ENCODE measurements at places on chromosomes 2 and 18.

DNA sequence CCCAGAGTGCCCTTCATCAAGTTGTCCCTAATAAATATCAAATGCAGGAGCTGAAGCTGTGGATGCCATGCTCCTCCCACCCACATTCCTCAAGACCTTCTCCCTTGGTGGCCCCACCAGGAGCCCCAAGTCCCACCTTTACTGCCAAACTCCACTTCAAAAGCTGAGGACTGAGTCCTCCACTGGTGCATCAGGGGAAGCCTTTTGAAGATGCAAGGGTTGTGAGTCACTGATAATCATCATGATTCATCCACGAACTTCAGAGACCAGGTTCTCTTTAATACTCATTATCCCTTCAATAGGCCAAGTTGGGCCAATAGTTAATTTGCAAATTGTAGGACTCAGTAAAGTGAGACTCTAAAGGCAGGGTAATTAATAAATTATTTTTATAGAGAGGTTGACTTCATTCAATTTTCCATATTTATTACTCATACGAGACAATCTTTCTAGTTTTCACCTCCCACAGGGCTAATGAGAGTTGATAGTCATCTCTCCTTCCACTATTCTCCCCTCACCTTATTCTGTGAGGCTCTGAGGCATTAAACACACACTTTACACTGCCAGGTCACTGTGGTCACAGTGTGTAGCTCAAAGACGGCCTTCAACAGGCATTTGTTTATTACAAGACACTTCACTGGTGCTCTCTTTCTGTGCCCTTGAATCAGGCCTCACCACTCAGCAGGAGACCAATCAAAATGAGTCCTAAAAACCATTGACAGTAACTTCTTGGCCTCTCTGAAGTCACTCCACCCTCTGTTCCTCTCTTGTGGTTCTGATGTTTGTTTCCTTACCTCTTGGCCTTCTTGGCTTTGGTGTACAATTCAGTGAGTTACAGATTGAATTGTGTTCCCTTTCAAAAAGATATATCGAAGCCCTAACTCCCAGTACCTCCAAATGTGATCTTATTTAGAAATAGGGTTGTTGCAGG, 99.9 kb downstream of the TRIB2 start:
- DNase-seq, result no peak

GRCh38 chr2:100739735-100740432, 80.1 kb upstream of the NPAS2 start:
- no peak for DNase-seq

- DNase-seq, result no peak
Observed at GRCh38 chr2:62525549-62526269, 19.7 kb upstream of the TMEM17 start.

DNA sequence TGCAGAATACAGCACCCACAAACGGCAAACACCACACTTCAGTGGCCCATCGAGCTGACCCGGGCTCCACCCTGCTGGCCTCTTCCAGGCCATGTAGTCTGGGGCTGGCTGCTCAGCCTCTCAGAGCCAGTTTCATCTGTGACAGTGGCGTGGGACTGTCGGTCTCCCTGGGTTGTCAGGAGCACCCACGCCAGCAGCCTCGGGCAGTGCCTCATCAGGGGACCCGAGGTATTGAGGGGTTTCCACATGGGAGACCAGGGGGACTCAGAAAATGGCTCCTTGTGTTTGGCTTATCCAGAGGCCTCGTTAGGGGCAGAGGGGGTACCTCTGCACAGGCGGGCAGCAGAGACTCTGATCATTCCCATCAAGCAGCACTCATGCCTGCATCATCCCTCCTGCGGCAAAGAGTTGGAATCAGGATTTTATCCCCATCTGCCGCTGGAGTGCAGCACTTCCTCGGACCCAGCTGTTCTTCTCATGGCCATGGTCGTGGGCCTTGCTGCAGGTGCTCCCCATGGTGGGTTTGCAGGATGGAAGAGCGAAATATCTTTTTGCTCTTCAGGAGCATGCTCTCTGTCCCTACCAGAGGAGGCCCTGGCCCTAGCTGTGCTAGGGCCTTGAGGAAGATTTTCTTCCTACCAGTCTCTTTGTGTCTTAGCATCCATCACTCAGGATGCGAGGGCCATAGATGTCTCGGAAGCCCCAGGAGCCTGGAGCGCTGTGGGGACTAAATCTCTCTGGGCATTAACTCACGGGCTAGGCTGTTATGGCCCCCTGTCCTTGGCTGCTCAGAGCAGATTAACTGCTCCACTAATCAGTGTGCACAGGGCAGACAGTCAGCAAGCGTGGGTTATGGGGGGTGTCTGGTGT, 100.8 kb downstream of the CLIP4 start:
- no peak for DNase-seq

DNA sequence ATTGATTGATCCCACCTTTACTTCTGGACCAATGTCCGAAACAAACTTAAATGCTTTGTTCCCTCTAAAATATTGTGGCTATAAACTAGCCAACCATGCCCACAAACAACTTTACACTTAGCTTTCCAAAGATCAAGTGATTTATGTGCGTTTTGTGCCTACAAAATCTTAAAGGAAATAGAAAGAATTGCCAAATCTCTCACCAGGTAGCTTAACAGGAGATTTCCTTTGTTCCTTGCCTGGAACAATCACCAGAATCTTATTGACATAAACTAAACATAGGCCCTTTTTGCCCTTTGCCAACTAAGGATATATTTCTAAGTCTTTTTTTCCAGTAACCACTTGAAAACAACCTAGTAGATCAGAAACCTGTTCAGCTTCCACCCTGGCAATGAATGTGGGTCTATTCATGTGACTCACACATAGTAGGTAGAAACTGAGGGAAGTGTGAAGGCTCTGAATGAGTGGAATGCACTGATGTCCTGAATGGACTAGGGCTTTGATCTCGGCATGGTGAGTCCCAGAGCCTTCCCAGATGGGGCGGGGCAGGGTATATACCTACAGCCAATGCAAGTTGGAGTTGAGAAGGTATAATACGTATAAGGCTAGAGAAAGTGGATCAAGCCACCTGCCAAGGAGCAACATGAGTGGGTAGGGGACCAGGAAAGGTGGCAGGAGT, 94.6 kb upstream of the PPP1CB start:
- DNase-seq, result no peak

DNA sequence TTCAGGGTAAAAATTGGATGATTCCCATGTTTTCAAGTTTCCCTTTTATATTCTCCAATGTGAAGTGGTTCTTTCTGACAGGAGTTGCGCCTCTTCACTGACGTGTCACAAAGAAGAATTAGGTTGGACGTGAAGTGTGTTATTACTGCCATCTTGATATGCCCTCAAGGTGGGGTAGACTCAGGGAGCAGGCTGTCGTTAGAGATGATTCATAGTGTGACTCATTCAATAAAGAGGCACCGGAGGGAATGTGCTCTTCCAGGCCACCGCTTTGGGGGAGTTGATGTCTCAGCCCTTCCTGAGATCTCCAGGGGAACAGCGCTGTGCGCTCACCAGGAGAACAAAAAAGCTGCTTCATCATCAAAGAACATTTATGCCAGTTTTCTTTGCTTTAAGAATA, 3.6 kb upstream of the DGKD start:
- peak; percentile 49 for DNase-seq

GRCh38 chr2:43171789-43172188, 54.6 kb downstream of the ZFP36L2 start:
- DNase-seq, result no peak

- DNase-seq, result no peak
Observed at GRCh38 chr2:143264851-143265250, 135.6 kb downstream of the ARHGAP15 start.

DNA sequence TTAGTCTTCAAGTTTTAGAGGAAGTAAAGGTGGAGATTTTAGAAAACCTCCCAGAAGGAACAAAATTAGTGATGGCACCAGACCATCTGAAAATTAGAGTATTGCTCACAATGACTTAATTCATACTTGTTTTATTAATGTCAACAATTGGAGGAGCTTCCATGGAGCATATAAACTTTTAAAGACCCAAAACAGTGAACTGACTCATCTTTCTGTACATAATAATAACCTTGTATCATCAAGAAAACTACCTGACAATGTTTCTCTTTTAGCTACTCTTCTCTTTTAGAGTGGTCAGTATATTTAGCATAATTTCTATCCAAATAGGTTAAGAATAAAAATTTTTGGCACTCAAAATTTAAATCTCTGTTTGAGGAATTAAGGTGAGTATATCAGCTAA, 7.2 kb upstream of the ITGAV start:
- no peak for DNase-seq

DNA sequence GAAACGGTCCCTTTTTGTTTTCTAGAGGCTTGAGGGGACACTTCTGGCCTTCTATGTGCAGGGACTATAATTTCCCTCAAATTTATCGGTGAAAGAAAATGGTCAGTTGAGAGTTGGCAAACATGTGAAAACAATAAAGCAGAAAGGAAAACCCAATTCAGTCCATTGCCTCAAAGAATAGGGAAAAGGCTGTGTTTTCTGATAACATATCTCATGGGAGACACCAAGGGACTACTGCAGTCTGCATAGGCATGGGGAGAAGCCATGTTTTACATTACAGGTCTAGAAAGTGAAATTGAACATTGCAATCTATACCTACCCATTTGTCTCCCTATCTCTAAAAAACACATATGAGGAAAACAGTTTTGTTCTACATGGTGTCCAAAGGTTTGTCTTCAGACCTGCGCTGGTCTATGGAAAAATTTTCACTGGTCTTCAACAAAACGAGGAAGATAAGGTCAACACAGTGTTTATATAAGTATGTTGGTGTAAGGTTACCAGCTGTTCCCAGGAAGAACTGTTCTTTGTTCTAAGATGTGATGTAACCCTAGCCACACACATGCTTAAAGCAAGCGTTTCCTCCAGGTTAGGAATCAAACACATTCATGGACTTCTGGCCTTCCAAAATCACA, 179.7 kb downstream of the MREG start:
- DNase-seq, result no peak

DNA sequence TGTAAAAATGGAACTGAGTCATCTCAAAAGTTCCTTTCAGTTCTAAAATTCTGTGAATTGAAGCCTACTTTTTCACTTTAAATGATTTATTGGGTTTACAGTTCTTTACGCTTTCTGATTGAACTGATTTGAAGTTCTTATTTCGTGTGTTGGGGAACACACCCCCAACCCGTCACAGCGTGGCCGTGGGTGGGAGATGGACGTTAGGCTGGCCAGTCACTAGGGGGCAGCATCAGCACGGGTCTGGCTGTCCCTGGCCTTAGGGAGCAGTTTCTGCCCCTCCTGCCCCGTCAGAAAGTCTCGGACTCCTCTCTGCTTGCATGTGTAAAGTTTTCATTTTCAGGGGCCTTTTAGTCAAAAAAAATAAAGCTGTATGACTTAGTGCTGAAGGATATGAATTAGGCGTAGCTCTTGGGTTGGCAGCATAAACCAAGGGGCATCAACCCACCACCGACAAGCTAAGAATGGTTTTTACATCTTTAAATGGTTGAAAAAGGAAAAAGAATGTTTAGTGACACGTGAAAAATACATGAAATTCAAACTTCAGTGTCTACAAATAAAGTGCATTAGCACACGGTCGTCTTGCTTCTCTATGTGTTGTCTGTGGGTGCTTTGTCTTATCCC, 63.4 kb downstream of the ZCCHC2 start:
- peak; percentile 56 for DNase-seq

Data from left lung (tissue), 14 donors.